ENCODE measurements at places on chromosomes 13 and 19. TPM values are rescaled to one million over a fixed set of nuclear protein-coding genes. Genes with fewer than 3 reads are reported as not detected.

- DNase-seq = no peak
Measured at GRCh38 chr19:632579-633067, 714 bp downstream of the POLRMT start.

GRCh38 chr19:39805104-39805503 is 26.4 kb downstream of the LEUTX start:
- no peak for DNase-seq

The CCNA1 gene
- 0.24 TPM for polyA plus RNA-seq

The C19orf85 gene
- 0.51 TPM for polyA plus RNA-seq
